Psoas muscle (tissue), 8 donors: ENCODE measurements at places on chromosomes 16 and 17. TPM values are rescaled to one million over a fixed set of nuclear protein-coding genes. Genes with fewer than 3 reads are reported as not detected.

The CA5A gene
- total RNA-seq: not detected

The FN3K gene
- 20.3 TPM for total RNA-seq

The SCGB1C2 gene
- not detected for total RNA-seq

The FBXO39 gene
- total RNA-seq: 0.34 TPM

DNA sequence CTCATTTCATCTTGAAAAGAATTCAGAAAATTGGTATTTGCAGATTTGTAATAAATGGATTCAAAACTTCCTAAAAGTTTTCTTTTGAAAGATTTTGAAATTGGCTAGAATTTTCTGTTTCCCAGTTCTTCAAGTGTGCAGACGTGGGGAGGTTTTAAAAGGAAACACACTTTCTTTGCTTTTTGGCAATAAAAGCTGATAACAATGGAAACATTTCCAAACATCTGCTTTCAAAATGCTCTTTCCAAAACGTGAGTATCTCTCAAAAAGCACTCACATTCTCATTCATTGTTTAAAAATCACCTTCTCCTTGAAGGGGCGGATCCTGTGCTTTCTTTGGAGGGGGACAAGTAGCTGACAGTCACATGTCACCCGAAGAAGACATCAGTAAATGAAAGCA, 8.6 kb upstream of the GSG1L start:
- H3K27me3 ChIP-seq: no peaks in the 10 kb centered on the region
- DNase-seq: no peak
- no peak overlapping the region for H3K4me3 ChIP-seq
- peaks cover 7% of the 10 kb centered on the region for H3K4me1 ChIP-seq

GRCh38 chr17:4908301-4908700, 5.4 kb upstream of the CHRNE start:
- H3K4me1 ChIP-seq: peaks cover 3% of the 10 kb centered on the region
- H3K4me3 ChIP-seq: no peak overlapping the region
- H3K27ac ChIP-seq: peak overlapping the region; percentile 75
